ENCODE measurements at places on chromosomes 4 and X.

DNA sequence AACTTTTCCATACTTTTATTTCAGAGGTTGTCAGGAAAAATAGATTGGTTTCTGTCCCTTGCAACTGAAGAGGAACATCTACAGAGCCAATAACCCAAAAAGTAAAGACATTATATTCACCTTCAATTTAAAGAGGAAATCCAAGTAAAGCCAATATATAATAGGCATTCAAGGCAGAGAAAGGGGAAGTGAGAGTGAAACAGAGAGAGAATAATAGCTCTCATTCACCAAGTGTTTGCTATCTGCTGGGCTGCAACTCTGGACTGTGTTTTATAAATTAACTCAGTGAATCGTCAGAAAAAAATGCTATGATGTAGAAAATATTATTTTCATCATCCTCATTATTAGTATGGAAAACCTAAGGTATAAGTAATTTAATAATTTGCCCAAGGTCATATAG is 448.5 kb downstream of the TRAM1L1 start:
- no peak for DNase-seq

- no peak for DNase-seq
These were observed 45.1 kb downstream of the DTHD1 start for GRCh38 chr4:36326476-36327029.

DNA sequence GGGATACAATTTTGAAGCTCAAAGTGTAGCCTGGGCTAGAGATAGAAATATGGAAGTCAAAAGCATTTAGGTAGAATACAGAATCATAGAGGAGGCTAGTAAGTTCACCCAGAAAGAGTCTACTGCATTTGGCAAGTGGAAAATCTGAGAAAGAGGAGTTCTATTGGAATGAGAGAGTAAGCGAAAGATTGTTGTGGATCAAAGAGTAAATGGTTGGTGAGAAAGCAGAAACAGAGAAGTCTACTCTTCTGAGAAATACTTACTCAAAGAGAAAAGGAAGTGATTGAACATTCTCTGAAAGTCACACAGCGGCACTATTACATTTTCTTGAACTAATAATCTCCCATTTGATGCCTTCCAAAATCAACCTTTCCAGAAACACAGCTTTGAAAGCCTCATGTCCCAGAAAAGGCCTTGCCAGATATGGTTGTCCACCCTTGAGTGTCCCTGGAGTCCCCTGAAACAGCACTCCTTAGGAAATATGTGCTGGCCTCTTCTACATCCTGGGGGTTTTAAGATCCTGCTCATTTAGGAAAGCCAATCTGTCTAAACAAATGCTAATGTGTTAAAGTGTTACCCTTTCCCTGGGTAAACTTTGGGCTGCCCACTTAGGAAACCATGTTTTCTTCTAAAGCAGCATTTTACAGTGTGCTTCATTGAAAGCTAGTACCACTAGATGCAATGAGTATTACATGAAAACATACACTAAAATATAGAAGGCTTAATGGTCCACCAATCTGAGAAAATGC is 132.6 kb downstream of the INPP4B start:
- DNase-seq, result no peak

DNA sequence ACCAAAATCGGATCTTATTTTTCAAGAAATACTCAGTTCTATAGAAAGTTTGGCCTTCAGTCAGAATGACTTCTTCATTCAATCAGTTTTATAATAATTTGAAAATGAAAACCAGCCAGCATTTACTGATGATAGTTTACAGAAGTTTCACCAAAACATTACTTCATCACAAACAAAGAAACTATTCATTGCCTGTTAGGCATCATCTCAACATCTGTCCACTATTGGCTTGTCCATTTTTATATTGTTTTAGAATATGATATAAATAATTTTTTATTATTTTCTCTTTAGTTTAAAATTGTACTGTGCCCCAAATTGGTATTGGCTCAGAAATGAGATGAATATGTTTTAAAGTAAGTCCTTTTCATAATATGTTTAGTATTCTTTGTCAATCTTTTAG is 38.4 kb downstream of the FAT4 start:
- no peak for DNase-seq

DNA sequence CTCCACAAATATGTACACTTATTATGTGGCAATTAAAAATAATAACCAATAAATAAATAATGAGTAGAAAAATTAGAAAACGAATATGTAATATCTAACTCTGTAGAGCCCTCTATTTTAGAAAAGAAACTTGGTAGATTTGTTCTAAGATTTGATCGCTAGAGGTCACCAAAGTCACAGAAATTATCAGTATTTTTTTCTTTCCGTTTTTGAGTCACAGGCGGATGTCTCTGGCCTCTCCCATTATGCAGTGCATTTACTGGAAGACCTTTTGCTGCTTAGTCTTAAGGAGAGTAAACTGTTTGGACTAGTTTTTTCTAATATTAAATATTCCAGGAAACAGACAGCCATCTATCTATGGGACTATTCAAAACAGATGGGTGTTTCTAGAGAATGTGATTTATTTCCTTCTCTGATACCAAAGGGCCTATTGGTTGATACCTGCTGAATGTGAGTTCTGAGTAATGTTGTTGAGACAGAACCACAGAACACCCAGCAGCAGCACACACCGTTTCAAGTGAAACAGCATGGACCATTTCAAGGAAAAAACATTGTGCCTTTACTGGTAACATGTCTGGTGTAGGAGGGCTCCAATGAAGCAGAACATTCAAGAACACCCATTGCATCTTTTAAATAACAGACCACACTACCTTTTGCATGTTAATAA is 34.0 kb upstream of the GYPA start:
- DNase-seq, result peak; percentile 27

- DNase-seq, result no peak
These were observed 77.4 kb downstream of the HPRT1 start for GRCh38 chrX:134537179-134537955.

- no peak for DNase-seq
These were observed 1.9 kb upstream of the VEGFC start for GRCh38 chr4:176794651-176795050.

DNA sequence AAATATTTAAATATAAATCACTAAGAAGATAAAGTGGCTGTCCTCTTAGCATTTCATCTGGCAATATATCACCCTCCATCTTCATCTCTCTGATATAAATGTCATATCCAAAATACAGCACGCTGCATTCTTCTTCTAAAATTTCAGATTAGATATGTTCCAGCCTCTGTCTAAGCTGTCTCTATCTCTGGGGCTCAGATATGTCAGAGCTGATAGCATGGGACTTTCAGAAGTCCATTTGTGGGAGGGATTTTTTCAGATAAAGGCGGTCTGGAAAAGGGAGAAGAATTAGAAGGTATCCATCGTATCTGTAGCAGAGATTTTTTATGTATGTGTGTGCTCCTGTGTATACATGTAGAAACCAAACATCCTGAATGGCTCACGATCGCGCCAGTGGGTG is 25.0 kb upstream of the CD38 start:
- no peak for DNase-seq

DNA sequence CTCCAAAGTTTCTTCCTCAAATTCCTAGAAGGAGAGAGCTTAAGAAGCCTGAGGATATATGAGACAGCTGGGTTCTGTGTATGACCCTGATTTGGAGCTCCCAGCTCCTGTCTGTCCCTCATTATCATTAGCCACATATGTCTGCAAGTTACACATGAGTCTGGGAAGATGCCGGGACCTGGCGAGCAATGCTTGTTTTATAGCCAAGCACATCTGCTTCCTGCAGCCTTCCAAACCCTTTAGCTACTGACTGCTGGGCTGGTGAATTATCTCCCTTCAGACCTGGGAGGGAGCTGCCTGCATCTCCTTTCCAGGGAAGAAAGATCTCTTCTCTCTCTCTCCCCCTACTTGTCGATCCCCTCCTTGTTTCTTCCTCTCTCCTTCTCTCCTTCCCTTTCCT is 556.7 kb upstream of the BOD1L1 start:
- DNase-seq, result no peak

DNA sequence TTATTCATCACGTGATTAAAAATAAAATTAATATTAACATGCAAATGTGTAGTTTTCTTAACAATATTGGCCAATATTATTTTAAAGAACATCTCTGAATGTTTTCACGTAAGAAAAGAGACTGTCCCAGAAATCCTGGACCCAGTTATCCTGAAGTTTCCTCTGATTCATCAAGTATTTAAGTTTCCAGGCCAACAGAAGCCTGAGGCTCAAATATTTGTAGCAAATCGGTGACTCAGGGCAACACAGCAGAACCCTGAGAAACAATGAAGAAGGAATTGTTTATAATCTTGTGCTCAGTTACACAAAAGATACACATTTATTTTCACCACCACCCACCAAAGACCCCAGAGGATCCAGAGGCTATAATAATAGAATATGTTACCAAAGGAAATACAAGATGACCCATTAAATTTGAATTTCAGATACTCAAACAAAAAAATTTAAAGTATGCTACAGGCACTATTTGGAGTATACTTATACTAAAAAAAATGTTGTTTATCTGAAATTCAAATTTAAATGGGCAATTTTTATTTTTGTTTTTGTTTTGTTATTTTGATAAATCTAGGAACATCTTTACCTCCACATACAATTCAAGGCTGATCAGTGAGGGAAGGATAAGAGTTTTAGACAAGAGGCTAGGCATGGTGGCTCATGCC is 33.9 kb upstream of the SLC7A11 start:
- DNase-seq, result no peak

DNA sequence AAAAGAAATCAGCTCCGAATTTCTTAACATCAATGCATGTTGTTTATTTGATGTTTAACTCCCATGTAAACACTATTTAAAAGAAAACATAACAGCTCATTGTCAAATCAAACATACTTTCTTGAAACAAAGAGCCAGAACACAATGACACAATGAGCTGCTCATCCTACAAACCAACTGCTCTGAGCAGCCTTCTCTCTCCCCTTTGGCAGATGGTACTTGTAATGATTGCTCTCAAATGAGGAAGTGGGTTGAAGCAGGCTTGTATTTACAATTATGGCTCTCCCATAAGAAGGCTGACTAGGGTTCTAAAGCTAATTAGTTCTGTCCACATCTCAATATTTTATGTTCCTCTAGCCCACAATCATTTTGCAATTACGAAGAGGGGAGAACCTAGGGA is 637.8 kb upstream of the ADGRL3 start:
- no peak for DNase-seq

DNA sequence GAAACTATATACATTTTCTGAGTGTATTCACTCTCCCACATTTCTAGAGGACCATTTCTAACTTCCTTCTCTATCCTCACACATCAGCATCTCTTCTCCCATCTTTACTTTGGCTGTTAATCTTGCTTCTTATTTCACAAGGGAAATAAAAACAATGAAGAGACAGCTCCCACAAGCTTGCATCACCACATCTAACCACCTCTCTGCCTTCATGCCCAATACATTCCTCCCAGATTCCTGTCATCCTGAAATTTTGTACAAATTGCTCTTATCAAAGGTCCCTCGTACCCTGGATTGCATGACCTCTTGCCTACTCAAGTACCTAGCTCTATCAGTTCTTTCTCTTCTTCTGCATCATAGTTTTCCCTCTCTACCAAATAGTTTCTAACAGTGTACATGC is 215.2 kb downstream of the ANTXR2 start:
- DNase-seq, result no peak

DNA sequence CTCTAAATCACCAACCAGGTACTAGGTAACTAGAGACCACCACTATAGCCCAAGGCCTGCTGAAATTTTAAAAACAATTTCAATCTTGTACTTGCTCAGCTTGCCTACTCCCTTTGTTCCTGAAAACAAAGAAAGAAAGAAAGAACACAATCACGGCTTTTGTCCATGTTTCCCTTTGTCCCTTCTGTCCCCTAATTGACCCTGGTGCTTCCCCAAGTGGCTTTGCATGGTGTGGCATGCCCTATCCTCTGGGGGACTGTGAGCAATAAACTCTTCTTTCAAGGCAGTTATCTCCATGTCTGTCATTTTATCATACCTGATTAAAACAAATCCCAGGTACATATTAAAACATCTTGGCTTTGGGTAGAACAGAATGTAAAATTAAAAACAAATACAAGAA is 94.8 kb downstream of the ARSJ start:
- DNase-seq, result no peak

GRCh38 chrX:44514272-44514671 is 28.4 kb downstream of the FUNDC1 start:
- DNase-seq, result no peak

- no peak for DNase-seq
These were observed 29.1 kb downstream of the ZNF185 start for GRCh38 chrX:152926923-152927322.

DNA sequence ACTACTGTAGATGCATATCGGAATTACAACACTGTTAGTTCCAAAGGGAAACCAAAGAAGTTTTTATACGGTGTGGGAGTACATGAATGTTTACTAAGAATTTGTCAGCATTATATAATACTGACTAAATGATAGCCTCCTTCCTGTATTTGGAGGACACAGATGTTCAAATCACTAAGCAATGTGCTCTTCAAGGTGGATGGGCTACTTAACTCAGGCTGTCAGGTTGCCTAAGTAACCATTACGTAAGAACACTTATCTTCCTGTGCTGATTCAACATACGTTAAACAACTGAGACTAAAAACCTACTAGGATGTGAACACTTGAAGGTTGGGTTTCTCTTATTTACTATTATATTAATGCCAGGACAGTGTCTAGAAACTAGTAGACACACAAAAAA is 81.9 kb upstream of the HPGD start:
- no peak for DNase-seq

- DNase-seq, result no peak
These were observed 143.7 kb upstream of the ANK2 start for GRCh38 chr4:112905728-112906127.

DNA sequence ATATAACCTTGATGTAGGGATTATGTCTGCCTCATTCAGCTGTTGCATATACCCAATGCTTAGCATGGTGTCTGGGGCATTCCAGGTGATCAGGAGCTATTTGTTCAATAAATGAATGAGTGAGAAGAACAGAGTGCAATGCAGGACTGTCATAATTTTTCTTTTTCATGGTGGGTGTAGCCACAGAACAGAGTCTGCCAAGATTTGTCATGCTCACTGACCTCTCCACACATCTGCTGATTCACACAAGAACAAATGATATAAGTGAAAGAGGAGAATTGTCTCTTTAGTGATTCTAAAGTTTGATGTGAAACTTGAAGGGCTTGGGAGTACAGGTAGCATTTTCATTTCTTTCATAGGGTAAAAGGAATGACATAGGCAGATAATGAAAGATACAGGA is 64.4 kb upstream of the TEX13D start:
- DNase-seq, result no peak

- no peak for DNase-seq
These were observed 68.0 kb downstream of the NFKB1 start for GRCh38 chr4:102569200-102569599.

- no peak for DNase-seq
These were observed 663.7 kb downstream of the GRXCR1 start for GRCh38 chr4:43556262-43556661.

- DNase-seq, result no peak
These were observed 68.3 kb upstream of the SLC7A11 start for GRCh38 chr4:138310498-138310897.
